ENCODE measurements at places on chromosomes 7 and 10. TPM values are rescaled to one million over a fixed set of nuclear protein-coding genes. Genes with fewer than 3 reads are reported as not detected.
A peak's percentile ranks its signal among the peaks of the same experiment; 100 is the strongest.

DNA sequence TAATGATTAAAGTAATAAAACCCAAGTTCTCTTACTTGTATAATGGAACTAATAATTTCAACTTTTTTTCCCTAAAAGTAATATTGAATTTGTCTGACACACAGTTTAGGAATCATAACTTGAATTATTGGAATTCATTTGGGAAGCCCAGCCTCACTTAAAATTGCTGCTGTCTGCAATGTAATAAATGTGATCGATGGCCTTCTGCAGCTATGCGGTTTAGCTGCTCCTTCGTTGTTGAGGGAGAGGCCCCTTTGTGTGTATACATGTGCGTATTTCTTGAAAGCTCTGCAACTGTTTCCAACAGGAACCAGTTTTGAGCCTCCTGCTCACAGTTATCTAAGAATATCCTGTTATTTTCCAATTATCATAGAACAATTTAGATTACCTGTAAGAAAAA lies 152.5 kb downstream of the AKR1D1 start:
- no peak for DNase-seq

The MYL10 gene
- not detected for total RNA-seq

DNA sequence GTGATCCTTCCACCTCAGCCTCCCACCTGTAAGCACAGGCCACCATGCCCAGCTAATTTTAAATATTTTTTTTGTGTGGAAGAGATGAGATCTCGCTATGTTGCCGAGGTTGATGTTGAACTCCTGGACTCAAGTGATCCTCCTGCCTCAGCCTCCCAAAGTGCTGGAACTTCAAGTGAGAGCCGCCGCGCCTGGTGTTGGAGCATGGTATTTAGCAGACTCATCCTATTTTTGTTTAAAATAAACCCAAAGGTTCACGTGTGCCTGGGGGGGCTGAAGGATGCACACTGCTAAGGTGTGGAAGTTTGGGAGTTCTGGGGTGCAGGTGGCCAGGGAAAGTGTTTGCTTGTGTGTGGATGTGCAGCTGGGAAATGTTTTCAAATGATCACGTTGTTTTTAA lies 18.1 kb downstream of the PDGFA start:
- peak; percentile 75 for DNase-seq

The HACD1 gene
- 83.0 TPM for total RNA-seq

The CPED1 gene
- 99.6 TPM for total RNA-seq

- DNase-seq, result peak; percentile 89
Measured at GRCh38 chr10:95601116-95601719, 40.0 kb upstream of the SORBS1 start.

The EFCAB10 gene
- not detected for total RNA-seq

GRCh38 chr10:22679608-22680007 lies 34.8 kb downstream of the PIP4K2A start:
- DNase-seq, result no peak

- no peak for DNase-seq
Measured at GRCh38 chr7:11192506-11192905, 218.8 kb downstream of the PHF14 start.

The PPP1R3C gene
- total RNA-seq, result 29.1 TPM

GRCh38 chr7:29319719-29320521 lies 125.3 kb downstream of the CHN2 start:
- DNase-seq, result no peak

The FKBP6 gene
- not detected for total RNA-seq

The LRRD1 gene
- total RNA-seq, result 0.19 TPM

GRCh38 chr7:110051372-110051771 lies 1039.6 kb upstream of the LRRN3 start:
- no peak for DNase-seq

DNA sequence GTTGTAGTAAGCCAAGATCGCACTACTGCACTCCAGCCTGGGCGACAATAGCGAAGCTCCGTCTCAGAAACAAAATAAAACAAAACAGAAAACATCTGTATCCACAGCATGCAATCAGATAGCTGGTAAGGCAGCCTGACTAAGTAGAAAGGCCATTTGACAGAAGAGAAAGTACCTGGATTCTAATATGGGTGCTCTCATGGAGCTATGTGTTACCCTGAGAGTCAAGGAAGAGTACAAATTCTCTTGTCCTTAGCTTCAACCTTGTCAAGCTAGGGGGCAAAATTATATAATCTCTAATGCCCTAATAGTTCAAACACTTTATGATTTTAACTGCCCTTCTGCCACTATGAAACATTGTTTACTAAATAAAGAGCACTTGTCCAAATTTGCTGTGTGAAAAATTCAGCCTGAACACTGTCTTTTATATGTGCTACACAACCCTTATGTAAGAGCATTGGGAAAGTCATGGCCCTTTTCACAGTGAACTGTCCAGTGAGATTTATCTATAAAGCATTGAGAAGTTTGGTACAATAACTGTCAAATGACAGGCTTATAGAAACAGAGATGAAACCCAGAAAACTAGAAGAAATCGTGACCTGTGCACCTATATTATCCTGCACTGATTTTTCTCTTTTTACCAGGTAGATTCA lies 51.2 kb upstream of the PRKG1 start:
- no peak for DNase-seq

- no peak for DNase-seq
Measured at GRCh38 chr7:106045586-106045985, 66.5 kb downstream of the SYPL1 start.

DNA sequence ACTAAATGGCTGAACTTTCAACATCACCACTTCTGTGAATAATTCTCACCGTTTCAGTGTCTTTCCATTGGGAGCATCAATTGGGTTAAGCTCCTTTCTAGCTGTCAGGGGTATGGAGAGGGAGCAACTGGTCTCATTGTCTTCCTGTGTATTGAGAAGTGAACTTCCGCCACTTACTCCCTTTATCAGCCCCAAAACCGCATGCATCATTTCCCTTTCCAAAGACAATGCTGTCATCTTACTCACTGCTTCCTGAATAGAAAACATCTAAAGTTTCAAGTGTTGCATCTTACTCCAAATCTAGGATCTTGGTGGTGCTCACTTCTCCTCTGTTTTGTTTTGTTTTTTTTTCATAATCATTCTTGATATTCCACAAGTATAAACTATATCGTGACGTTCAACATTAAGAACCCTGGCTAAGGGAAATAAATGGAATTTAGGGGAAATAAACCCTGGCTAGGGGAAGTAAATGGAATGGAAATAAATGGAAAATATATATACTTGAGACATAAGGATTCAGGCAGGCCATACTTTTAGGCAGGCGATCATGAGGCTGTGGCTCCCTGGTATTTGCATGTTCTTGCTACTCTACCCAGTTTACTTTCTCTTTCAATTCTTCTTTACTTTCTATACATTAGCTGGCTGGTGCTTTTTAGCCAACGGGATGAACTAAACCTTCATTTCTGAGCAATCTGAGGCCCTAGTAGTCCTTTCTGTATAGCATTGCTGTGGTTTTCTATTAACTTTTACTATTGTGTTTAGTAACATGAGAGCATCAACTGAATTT lies 371.9 kb downstream of the BMPER start:
- DNase-seq, result no peak

The THSD7A gene
- total RNA-seq, result 6.6 TPM

DNA sequence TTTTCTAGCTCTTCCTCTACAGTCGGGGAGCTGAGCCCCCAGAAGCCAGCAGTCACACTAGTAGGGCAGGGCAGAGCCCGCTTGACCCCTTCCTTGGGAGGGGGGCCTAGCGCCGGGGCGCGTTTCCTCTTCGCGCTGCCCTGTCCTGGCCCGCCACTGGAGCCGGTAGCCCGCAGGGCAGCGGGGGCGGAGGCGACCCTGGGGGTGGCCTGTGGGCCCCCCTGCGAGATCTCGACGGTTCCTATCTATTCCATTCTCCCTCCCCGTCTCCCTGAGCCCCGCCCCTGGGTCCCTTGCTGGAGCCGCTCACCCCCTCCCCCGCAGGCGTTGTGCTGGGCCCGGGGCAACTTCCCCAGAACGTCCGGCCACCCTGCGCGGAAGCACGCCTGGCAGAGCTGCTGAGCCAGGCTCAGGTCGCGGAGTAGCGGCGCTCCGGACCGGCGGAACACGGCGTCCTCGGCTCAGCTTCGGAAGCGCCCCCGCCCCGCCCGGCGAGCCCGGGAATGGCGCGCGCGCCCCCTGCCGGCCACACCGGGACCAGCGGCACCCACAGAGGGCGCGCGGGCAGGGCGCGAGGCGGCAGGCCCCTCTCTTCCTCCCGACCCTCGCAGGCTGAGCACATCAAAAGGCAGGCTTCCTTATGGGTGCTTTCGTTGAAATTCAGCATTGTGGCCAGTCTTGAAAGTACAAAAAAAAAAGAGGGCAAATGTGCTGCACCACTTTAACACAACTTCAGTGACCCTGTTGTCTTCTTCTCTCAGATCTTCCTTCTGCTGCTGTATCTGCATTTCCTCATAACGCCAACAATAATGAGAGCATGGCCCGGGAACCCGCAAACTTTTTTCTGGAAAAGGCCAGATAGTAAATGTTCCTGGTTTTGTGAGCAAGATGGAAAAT lies 327.6 kb downstream of the TNS3 start:
- peak; percentile 95 for DNase-seq
